Psoas muscle (tissue), 8 donors: ENCODE measurements at places on chromosomes 11 and 22.

- DNase-seq = no peak
These were observed 70.9 kb downstream of the BUD13 start for GRCh38 chr11:116701876-116702275.

DNA sequence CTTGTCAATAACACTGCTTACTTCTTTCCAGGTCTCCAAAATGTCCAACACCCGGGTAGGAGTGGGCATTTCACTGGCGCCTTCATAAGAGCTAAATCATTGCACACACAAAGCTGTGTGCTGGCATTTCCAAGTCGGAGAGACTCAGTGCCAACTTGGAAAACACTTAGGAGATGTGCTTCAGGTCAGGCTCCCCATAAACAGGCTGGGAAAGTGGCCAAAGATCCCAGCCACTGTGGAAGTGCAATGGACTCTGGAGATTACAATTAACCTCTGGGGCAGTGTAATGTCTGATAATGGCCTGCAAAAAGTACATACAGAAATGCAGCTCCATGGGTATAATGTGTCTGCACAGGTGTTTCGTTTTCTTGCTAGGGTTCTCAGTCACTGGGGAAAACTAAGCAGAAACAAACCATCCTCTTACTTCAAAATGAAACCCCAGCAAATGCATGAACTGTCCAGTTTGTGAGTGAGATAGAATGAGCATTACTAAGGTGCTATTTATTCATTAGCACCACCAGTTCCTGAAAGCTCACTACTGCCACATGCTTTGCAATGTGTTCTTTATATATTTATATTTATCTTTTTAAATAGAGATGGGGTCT, 79.0 kb downstream of the ABTB2 start:
- DNase-seq = no peak

DNA sequence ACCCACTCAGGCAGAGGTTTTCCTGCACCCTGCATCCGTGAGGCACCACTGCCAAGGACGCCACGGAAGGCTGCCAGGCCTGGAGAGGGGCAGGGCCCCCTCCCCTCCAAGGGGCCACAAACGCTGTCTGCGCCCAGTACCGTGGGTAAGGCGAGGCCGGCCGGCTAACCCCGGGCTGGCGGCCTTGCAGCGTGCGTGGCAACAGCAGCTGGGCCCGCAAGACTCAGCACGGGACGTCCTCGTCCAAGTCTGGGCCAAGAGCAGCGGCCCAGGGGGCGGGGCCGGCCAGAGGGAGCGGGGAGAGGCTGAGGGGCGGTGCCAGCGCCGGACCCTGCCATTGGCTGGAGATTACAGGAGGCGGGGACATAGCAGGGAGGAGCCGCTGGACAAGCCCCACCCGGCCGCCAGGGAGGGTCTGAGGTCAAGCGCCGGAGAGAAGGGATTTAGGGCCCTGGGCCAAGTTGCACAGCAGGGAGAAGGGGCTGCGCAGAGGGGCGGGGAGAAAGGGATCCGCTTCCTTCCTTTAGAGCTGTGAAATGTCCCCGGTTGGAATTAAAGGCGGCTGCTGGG, 16.0 kb downstream of the SLC43A1 start:
- DNase-seq = peak; percentile 99

GRCh38 chr11:98277251-98277912, 743.4 kb upstream of the CNTN5 start:
- DNase-seq = no peak

DNA sequence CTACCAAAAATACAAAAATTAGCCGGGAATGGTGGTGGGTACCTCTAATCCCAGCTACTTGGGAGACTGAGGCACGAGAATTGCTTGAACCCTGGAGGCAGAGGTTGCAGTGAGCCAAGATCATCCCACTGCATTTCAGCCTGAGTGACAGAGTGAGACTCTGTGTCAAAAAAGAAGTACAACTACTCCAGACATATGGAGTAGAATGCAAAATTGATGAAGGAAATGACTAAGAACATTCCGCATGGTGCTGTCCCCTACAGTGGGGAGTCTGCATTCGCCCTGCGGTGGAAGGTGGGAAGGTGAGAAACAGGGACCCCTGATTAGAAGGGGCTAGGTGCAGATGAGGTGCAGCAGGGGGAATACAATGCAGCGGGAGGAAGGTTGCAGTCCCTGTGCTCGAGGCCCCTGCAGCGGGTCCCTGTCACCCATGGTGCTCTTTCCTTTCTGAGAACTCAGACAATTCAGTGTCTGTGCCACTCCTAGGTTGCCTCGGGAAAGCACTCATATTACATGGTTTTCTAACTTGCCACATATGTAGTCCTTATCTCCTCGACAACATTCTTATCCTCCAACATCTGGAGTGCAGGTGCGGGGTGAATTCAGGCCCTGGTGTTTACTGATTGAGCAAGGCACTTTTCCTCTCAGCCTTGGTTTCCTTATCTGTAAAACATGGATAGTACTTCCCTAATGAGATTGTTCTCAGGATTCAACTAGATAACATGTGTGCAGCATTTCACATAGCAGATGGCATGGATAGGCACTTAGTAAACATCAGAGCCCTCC, 5.2 kb downstream of the POLD4 start:
- DNase-seq = no peak

GRCh38 chr11:135069890-135070289, 657.8 kb upstream of the B3GAT1 start:
- no peak for DNase-seq

DNA sequence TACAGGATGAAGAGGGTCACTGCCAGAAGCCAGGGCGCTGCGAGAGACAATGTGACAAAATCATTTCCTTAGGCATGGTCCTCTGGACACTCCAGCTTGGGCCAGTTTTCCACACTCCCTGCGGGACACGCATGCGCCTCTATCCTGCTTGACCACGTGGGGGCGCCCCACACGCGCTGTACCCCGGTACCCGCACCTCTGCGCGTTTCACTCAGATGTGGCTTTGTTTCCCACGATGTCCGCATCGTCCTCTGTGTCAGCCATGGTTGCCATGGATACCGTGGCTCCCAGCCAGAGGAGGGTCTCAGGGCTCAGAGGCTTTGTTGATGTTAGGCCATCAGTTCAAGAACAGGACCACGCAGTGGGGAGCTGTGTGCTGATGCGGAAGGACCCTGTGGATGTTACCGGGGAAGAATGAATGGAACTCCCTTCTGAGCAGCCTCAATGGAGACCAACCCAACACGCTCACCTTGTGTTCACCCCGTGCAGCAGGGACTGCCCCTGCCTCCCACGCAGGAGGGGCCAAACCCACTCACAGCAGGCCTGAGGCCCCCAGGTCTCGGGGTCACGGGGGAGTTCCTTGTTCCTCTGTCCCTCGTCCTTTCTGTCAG, 101.1 kb upstream of the SLC22A12 start:
- DNase-seq = peak; percentile 30

GRCh38 chr11:84890676-84891075, 736.5 kb downstream of the DLG2 start:
- no peak for DNase-seq

DNA sequence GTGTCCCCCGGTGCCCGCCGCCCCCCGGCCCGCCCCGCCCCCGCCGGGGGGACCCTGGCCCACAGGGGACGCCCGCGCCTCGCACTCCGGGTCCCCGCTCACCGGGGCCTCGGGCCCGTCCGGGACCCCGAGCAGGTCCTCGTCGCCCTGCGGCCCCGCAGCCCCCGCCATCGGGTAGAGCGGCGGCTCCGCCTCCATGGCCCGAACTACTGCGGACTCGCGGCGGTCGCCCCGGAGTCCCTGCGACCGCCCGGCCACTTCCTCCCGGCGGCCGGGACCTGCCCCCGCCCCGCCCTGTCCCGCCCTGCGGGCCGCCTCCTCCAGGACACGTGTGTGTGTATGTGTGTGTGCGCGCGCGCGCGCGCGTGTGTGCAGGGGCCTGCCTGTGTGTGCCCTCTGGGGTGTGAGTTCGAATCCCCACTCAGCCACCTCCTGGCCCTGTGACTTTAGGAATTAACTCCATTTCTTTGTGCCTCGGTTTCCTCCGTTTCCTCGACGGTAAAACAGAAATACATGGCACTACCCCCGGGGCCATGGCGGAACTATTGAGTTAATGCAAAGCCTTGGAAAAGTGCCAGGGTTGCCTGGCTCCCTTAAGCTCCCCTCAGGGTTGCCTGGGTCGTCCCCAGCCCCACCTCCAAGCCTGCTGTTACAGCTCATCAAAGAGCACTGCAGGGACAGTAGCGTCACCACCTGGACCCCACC, at the start of gene UNC93B1:
Gene UNC93B1, minus strand, starts transcription at position 252 of the 705 bp plus-strand sequence. Its CDS starts 54 bp downstream, at position 198.
- peak; percentile 91 for DNase-seq

DNA sequence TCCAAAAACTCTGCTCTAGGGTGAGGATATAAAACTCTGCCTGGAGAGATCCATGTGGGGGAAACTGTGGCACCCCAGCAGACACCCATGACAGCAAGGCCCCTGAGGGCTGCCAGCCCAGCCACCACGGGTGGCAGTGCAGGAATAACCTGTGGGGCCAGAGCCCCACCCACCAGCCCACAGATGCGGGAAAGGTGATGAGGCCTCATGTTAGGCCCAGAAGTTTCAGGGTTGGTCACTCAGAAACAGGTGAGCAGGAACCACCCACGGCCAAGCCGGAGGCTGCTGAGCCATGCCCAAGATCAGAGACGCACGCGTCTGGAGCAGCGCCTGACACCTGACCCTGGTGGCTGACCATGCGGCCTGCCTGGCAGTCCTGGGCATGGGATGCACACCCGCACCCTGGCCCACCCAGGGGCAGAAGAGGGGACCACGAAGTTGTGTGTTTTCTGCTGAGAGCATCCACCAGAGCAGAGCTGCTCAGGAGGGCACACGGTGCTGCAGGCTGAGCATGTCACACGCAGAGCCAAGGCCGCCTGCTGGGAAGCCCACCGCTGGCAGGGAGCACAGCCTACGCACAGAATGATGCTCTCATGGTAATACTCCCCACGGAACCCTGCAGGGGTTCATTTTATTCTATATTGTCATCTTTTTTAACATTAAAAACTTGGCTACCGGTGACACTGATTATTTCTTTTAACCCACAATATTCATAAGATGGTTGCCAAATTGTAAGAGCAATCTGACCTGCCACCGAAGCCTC, 41.2 kb downstream of the DUSP8 start:
- DNase-seq = no peak

DNA sequence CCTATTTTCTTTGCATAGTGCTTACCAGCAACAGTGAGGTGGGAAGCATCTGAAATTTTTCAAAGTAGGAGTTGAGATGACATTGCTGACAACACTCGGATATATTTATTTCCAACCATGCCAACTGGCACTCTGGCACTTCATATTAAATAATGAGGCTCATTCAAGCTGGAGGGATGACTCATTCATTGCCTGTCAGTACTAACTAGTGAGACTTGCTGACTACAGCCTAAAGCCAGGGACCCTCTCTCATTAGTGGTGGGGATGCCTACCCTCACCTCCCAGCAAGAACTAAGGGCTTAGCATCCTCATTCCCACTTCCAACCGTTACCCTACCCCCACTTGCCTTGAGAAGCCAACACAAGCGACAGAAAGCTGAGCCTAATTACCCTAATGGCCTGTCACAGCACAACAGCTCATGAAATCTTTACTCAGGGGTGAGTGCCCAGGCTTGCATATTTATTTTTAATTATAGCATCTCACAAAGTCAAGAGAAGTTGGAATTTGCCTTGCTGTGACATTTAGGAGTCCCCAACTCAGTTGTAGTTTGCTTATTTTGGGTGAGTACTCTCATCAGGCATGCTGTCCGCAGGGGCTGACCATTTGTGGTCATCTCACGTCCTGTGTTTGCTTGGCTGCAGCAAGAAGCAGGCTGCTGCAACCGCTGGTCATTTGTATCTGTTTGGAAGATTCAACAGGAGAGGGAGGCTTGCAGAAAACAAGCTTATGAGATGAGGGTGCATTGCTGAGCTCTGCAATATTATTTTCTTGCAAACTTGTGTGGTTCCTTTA, 181.6 kb upstream of the POU2AF2 start:
- no peak for DNase-seq

DNA sequence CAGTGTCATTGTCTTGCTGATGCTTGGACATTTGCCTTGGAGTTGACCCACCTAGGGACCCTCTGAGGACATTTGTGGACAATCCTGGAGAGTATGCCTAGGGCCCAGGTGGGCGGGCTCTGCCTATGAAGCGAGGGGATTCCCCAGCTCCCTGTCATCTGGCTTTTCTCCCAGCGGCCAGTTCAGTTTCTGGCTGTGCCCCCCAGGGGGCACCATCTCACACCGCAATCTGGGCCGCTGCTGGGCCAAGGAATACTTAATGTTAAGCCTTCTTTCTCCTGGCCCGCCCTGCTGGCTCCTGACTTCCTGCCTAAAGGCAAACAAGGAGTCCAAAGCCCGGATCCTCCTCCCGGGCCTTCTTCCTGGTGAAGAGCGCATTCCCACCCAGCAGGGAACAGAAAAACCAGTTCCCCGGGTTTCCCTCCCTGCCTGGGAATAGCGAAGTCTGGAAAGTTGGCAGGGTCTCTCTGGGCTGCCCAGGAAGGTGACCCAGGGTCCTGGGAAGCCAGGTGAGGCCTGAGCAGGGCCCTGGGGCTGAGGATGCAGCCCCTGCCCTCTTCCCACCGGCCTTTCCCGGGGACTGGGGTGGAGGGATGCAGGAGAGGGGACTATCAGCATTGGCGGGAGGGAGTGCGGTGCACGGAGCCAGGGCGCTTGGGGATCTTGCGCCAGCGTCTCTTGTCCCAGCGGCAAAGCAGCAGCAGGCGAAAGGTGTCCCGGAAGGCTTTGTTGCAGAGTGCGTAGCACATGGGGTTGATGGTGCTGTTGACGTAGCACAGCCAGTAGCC, 11.9 kb downstream of the CHRM1 start:
- peak; percentile 75 for DNase-seq

GRCh38 chr22:18121954-18122554, 11.4 kb downstream of the TUBA8 start:
- no peak for DNase-seq

GRCh38 chr22:30201945-30202344, 44.6 kb downstream of the LIF start:
- no peak for DNase-seq

GRCh38 chr22:49545606-49546005, 282.1 kb downstream of the BRD1 start:
- no peak for DNase-seq

DNA sequence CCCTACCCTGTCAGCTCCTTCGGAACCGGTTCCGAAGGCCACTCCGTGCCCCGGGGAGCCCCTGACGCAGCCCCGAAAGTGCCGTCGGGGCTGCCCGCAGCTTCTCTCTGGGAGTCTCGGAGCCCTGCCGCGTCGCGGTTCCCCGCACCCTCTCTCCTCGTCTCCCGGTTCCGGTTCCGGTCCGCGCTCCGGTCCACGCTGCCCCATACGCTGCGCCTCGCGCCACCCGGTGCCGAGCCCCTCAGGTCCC, 618 bp downstream of the MTA2 start:
- no peak for DNase-seq

DNA sequence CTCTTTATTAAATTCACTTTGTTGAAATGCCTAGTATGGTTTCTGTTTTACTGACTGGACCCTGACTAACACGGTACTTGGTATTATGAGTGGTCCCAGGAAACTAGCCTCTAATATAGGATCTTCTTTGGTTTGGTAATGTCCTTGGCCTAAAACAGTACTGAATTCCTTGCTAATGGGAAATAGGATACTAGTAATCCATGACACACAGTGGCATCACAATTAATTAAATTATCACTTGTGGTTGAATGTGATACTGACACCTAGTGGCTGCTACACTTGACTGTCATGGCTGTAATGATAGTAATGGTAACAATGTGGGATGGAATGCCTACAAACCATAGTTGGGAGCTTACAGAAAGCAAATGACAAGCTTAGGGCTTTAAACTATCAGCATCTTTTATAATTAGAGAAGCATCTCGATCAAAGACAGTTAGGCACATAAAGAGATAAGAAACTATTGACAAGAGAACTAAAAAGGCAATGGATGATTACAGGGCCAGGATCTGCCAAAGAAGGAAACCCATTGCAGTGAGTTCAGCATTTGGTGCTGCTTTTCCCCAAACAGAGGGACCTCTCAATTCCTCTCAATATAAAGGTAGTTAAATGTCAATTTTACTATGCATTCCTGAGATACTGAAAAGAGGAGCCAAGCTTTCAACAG, 8.6 kb downstream of the DNHD1 start:
- DNase-seq = no peak

GRCh38 chr22:48277868-48278581, 1515.6 kb downstream of the TBC1D22A start:
- no peak for DNase-seq
